ENCODE measurements at places on chromosomes 12 and 14.

DNA sequence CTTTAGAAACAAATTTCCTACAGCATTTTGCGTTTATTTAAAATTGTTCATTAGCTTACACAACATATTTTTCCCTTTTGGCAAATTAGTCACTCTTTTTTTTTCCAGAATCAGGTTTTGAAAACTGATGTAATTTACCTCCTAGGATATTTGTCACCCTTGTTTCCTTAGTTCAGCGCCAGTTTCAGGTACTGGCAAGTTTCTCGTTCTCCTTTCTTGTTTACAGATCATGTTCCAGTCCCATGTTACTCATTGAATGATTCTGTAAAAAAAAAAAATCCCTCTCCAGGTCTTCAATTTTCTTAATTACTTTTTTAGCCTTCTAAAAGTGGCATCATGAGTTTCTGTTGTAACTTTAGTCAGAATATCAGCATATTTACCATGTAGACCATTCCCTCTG lies 2.7 kb downstream of the PPP4R4 start:
- DNase-seq: no peak

GRCh38 chr12:68393417-68393816 lies 61.3 kb upstream of the MDM1 start:
- DNase-seq: no peak

DNA sequence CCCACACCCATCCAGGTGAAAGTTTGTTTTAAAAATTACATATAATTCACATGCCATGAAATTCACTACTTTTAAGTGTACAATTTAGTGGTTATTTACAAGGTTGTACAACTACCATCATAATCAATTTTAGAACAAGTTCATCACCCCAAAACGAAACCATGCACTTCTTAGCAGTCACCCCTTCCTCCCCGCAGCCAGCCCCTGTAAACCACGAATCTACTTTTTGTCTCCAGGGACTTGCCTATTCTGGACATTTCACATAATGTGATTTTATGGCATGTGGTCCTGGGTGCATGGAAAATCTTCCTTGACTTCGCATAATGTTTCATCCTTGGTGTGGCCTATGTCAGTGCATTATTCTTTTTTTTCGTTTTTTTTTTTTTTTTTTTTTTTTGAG lies 19.2 kb upstream of the TRAF3 start:
- DNase-seq: no peak

DNA sequence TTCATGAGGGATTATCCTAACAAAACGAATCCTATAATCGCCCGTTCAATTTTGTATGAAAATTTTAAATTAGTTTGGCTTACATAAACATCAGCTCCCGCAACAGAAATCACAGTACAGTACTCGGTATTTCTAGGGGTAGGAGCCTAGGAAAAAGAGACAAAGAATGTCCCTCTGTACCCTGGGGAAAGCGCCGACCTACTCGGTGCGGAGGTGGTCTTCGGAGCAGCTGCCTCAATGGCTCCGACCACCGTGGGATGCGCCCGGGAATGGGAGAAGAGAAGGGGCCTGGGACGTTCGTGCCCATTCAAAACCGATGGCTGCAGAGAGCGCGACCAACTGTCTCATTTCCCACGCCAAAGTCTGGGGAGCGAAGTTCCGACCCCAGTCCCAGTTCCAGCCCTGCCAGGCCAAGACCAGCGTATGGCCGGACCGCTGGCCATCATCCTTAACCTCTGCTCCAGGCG lies 618 bp downstream of the GNPNAT1 start:
- no peak for DNase-seq

GRCh38 chr12:84698576-84699333 lies 213.8 kb downstream of the SLC6A15 start:
- DNase-seq: no peak

DNA sequence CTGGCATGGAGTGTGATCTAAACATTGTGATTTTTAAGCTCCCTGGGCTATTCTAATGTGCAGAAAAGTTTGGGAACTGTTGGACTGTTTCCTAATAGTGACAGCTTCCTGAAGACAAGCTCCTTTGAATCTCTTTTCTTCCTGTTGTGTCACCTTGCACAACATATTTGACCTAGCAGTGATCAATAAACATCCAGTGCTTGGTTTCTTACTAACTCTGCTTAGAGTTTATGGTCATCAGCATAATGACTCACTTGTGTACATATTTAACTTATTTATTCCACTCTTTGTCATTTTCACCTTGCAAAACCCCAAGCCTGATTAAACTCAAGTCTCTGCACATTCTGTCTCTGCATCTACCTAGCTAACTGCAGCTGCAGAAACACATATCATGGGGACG lies 27.3 kb upstream of the TBC1D30 start:
- no peak for DNase-seq

GRCh38 chr14:101217080-101217463 lies 313.6 kb upstream of the RTL1 start:
- no peak for DNase-seq

GRCh38 chr12:119296535-119296934 lies 38.0 kb upstream of the CCDC60 start:
- no peak for DNase-seq

DNA sequence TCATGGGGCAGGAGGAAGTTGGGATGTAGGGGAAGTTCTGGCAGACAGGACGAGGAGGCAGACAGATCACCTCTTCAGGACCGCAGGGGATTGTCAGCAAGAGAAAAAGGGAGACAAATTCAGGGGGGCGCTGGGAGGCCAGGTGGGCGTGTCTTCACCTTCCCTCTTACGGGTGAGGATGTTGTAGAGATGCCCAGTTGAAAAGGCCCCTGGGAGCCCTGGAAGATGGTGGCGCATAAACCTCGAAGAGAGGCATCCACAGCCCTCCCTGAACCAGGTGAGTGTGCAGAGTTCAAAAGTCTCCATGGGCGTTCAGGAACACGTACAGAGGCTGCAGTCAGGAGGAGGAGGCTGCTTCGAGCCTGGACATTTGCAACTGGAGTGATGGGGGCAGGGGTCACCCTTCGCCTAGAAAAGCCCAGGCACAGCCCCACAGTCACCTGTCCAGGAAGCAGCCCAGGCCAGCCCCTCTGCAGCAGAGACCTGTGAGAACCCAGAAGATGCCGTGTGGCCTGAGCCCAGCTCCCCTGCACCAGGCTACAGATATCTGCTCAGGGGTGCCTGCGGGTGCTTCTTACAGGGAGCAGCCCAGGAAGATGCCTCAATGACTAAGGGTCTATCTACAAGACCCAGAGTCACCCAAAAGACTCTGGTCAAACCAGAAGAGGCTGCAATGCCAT lies 74.4 kb downstream of the PRIMA1 start:
- DNase-seq: no peak

DNA sequence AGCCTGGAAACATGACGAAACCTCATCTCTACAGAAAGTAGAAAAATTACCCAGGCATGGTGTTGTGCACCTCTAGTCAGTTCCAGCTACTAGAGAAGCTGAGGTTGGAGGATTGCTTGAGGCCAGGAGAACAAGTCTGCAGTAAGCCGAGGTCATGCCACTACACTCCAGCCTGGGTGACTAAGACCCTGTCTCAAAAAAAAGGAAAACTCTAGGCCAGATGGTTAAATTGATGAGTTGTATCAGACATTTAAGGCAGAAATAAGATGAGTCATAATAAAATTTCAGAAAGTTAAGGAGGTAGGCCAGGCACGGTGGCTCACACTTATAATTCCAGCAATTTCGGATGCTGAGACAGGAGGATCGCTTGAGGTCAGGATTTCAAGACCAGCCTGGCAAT lies 10.7 kb downstream of the EIF2S1 start:
- DNase-seq: no peak

DNA sequence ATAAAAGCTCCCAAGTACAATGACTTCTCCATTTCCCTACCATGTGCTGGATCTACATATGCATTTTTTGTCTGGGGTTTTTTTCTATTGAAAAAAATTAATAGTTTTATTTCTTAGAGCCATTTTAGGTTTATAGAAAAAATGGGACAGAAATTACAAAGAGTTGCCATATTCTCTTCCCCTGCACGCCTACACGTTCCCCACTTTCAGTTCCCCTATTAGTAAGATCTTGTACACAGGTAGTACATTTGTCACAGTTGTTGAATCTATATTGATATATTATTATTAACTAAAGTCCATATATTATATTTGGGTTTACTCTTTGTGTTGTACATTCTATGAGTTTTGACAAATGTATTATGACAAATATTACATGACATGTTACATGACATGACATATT lies 35.7 kb downstream of the SIX6 start:
- no peak for DNase-seq

DNA sequence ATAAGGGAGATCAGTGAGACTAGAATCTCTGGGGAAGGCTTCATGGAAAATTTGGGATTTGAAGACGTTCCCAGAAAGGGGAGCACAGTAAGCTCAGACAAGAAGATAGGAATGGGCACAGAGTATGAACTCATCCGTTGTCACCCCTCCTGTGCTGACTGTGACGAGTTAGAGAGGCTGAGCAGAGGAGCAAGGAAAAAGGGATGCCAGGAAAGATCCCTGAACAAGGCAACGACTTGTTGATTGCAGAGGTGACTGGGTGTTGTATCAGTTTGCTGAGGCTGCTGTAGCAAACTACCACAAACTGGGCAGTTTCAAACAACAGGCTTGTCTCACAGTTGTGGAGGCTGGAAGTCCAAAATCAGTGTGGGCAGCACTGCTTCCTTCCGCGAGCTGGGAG lies 5.9 kb upstream of the GPD1 start:
- DNase-seq: no peak
